Foreskin fibroblast (primary cell): ENCODE measurements at places on chromosomes 7 and 10.

DNA sequence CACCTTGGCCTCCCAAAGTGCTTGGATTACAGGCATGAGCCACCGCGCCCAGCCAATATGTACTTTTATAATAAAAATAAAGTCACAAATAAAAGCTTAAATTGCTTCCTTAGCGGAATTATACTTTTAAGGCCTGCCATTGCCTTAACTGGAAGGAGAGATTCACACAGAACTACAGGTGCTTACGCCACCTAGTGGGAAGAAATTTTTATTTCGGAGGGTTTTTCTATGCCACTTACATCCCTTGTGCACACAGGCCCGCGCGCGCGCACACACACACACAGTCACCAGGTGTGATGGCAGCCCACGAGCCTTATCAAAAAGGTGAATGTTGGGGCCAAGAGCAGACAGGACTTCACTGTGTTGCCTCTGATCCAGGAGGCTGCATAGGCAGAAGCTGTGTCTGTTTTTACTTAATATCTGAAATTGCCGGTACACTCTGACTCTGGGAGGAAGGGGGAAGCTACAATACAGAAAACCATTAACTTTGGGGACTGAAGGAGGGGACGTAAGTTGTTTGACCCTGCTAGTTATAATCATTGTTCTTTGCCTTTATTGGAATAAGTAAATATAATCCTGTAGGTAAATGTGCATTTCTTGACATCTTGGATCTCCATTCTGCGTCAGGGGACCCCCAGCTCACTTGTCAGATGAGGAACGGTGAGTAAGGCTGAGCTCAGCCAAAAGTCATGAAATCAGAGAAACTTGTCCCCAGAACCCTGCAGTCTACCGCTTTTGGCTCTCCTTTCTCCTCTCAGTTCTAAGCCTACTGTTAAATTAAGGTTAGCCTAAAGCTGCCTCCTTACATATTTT is 87.1 kb downstream of the SLC16A9 start:
- peak; percentile 39 for DNase-seq

DNA sequence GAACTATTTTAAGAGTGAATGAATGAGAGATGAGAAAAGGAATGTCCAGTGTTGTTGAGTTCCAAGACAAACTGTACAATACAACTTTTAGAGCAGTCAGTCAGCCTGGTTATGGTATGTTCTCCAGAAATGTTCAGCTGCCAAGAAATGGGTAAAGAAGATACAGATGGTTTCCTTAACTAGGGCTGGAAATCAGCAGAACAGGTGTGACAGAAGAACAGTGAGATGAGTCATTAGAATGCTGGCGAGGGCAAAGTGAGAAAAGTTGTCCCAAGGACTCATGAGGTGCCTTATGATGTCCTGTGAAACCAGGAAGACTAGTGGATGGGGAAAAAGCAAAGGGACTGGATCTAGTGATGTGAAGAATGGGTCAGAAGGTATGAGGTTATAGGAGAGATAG is 20.8 kb upstream of the SEPTIN7 start:
- no peak for DNase-seq

GRCh38 chr7:32941681-32942414 is 15.4 kb upstream of the FKBP9 start:
- DNase-seq: no peak

GRCh38 chr7:83270407-83270806 is 107.7 kb upstream of the PCLO start:
- DNase-seq: no peak

GRCh38 chr10:70779511-70780369 is 5.4 kb downstream of the TBATA start:
- no peak for DNase-seq

- no peak for DNase-seq
These were observed 644.6 kb downstream of the AUTS2 start for GRCh38 chr7:70242826-70243225.

- DNase-seq: no peak
These were observed 52.2 kb upstream of the SUN1 start for GRCh38 chr7:780081-780480.

GRCh38 chr10:58918887-58919286 is 257.6 kb upstream of the PHYHIPL start:
- no peak for DNase-seq
